ENCODE measurements at places on chromosomes 13 and 19.

- no peak for DNase-seq
Observed at GRCh38 chr13:97967948-97968347, 14.5 kb downstream of the IPO5 start.

DNA sequence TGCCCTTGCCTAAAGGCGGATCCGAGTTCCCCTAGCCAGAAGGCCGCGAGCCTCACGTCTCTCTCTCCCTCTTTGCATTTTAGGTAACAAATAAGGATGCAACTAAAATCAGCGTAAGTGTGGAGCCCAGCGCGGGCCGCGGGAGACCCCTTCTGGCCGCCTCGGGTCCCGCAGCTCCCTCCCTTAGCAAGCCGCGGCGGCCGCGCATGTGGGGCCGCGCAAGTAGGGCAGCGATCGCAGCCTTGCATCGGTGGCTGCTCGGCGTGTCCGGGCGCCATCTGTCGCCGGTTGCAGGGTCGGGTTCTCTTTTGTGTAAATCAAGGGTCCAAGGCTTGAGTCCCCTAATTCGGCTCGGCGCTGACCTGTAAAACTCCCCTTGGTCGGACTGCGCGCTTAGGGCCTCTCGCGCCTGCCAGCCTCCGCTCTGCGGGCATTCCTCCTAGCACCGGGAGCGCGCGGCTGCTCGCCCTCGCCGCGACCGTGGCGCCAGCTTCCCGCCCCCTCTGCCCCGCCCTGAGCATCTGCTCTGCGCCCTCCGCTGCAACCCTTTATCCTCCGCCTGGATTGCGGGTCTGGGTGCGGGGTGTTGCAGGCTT is 2.7 kb downstream of the VSTM2B start:
- DNase-seq: peak; percentile 87

GRCh38 chr13:48561466-48562235 is 28.8 kb upstream of the RCBTB2 start:
- peak; percentile 74 for DNase-seq

GRCh38 chr19:54426291-54426931 is 11.1 kb downstream of the TTYH1 start:
- no peak for DNase-seq

- no peak for DNase-seq
Observed at GRCh38 chr13:62019858-62020257, 604.2 kb upstream of the PCDH20 start.

GRCh38 chr13:100525453-100526317 is 62.9 kb downstream of the GGACT start:
- no peak for DNase-seq

DNA sequence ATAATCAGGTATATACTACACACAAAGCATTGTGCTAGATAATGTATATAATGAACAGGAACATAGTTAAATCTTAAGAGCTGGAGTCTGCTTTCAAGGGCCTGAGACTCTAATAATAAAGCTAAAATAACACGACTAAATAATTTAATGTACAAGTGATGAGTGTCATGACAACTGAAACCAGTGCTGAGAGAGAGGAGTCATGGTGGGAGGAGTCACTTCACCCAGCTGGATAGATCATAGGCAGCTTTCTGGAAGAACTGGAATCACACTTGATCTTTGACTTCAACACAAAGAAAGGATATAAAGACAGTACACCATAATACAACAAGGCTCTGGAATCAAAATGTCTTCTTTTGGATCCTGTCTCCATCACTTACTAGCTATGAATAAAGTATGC is 7.1 kb downstream of the RBM26 start:
- DNase-seq: no peak

DNA sequence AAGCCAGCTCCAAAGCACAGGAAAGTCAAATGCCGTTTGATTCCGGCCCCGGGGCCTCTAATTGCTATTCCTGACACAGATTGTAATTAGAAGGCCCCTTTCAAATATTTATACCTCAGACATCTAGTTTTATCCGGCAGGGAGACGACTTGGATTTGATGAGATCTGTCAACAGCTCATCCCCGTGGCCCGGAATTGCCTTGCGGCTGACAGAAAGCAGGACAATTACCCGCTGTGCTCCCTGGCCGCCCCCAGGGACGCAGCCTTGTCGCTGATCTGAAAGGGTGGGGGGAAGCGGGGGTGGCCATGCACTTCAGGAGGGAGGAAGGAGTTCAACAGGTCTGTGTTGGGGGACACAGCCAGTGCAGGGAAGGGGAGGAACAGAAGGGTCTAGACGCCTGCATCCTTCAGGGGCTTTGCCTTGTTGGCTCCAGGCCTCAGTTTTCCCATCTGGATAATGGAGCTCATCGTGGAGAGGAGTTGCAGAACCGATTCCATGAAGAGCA is 1.8 kb upstream of the SHD start:
- no peak for DNase-seq

DNA sequence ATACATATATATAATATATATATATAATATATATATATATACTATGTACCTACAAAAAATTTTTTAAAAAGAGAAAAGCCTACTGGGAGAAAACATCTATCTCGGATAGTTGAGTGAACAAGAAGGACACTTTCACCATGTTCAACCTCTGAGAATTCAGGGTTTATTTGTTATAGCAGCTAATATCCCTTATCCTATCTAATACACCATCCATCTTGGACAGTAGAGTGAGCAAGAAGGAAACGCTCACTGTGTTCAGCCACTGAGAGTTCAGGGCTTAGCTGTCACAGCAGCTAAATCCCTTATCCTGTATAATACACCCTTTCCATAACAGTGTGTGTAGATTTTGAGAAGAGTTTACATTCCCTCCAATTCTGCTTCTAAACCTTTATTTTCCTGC is 38.1 kb upstream of the CACNA1A start:
- DNase-seq: no peak

DNA sequence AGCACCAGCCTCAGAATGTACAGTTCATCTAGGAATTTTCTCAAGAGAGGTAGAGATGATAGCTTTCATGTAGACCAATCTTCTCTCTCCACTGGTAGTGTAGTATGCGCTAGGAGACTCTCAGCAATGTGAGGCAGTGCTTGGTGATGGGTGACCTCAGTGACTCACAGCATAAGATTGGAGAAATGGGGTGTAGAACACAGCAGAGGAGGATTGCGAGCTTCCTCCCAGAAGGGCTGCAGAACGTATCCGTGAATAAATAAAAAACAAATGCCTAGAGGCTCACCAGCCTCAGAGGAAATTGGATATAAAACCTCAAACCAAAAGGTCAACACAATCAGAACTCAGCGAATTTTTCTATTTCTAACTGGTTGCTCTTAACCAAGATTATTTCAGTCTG is 182.9 kb upstream of the RXFP2 start:
- DNase-seq: no peak

- DNase-seq: no peak
Observed at GRCh38 chr13:97961340-97961739, 7.9 kb downstream of the IPO5 start.

- DNase-seq: peak; percentile 67
Observed at GRCh38 chr19:13163609-13164342, 13.6 kb downstream of the IER2 start.

DNA sequence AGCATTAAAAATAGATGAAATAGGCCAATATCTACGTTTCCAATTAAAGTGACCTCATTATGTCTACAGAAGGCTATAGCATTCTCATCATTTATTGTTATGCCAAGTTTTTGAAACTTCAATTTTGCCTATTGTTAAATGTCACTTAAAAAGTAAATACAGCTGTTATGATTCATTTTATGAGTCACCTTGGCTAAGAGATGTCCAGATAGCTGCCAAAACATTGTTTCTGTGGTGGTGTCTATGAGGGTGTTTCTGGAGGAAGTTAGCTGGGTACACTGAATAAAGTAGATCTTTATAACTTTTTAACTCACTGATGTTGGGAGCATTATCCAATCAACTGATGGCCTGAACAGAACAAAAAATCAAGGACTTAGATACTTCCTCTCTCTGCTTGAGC is 1209.7 kb upstream of the PCDH9 start:
- DNase-seq: no peak

DNA sequence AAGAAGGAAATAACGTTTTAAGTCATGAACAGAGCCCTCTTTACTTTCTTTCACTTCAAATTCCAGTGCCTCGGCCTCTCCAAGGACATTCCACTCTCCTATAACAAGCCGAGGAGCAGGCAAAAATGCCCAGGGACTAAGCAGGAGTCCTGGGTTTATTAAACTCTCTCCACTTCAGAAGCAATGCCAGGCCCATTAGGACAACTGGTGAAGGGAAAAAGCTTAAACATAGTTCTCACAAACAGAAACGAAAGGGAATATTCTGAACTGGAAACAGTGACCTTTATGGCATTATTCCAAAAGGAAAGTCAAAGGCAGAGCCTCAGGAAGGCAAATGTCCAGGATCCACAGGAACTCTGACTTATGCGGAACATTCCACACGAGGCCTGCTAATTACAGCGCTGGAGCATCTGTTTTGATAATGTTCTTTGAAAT is 30.9 kb upstream of the MED4 start:
- no peak for DNase-seq

GRCh38 chr13:114071410-114071809 is 61.0 kb downstream of the RASA3 start:
- no peak for DNase-seq

DNA sequence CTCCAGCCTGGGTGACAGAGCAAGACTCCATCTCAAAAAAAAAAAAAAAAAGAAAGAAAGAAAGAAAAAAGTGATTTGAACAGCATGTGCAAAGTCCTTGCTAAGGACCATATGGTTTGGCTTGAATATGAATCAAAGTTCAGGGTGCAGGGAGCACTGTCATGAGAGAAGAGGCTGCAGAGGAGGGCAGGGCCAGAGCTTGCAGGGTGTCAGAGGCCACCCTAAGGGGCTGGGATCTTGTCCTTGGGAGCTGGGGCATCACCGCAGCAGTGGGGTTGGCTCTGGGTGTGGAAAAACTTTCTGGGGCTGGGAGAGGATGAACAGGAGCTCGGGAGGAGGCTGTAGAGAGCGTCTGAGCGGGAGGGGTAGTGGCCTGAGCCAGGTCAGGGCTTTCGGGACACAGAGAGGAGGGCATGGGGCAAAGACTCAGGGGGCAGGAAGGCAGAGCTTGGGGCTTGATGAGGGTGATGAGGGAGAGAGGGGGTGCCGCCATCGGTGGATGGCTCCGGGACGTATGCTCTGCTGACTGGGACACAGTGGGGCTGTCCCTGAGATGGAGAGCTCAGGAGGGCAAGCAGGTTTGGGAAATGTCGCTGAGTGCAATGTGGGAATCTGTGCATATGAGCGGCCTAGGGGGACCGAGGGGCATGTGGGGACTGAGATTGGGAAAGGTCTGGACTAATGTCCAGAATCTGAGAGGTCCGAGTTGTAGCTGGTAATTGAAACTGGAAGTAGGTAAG is 3.0 kb downstream of the TRPM4 start:
- DNase-seq: no peak

GRCh38 chr13:42595253-42595571 is 21.3 kb downstream of the TNFSF11 start:
- no peak for DNase-seq

DNA sequence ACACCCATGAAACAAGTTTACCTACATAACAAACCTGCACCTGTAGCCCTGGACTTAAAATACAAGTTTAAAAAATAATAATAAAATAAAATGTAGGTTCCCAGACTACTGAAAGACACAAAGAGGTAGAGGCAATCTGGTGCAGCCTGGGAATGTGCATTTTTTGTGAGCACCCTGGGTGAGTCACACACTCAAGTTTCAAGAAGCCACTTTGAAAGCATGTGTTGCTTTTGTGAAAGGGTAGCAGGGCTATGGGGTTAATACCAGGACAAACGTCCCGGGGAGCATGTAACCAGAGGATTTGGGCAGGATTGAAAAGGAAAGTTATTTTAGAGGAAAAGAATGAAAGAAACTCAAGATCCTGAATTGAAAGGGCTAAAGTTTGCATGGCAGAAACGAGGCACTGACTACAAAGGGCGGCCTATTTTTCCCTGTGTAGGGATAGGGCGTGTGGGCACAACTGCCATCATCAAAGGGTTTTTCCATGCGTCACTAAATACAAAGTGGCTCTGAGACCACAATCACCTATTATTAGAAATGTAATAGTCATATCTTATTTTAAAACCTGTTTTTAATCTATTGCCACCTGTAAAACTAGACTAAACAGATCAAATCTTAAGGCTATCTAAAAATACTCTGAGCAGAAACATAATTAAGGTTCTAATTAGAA is 314.9 kb downstream of the COG6 start:
- no peak for DNase-seq

DNA sequence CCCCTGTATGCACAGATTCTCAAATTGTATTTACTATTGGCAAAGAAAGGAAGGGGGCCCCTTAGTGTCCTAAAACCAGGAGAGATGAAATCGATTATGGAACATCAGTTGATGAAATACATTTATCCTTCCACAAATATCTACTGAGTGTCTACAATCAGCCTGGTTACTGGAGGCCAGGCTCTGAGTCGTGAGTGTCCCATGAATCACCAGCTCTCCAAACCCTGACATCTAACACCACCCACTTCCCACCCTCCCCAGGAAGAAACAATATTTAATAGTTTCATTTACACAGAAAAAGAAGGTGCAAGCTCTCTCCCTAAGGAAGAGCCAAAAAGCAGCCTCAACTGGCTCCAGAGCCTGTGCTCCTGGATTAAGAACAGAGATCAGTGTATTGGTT is 25.2 kb downstream of the KCTD15 start:
- no peak for DNase-seq

- DNase-seq: no peak
Observed at GRCh38 chr13:30440910-30441703, 18.8 kb downstream of the UBE2L5 start.

DNA sequence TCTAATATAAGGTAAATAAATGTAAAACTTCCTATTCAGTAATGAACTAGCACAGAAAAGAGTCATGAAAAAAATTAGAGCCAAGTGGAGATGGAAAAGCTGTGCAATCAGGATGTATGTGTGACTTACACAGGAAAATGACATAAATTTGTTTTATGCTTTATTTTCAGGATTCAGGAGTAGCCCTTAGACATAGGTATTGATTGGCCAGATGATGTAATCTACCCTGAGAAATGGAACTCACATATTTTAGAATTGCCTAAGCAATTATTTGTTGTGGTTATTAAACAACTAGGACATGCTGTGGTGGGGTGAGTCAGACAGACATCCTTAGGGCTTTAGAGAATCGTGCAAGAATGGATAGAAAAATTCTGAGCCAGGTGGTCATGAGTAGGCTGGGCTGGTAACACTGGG is 110.6 kb downstream of the PCDH9 start:
- no peak for DNase-seq

DNA sequence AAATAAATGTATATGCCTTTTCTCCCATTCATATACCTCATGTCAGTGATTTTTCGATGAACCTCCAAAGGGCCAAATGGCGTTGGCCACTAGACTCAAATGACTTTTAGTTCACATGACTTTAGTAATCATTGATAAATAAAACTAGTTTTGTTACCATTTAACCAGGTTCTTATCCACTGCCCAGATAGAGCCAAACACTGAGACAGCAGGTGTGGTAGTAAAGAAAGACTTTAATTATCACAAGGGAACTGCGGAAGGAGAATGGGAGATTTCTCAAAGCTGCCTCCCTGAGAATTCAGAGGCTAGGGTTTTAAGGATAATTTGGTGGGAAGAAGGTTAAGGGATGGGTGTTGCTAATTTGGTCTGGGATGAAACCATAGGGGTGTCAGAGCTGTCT is 19.4 kb upstream of the KBTBD6 start:
- DNase-seq: no peak

DNA sequence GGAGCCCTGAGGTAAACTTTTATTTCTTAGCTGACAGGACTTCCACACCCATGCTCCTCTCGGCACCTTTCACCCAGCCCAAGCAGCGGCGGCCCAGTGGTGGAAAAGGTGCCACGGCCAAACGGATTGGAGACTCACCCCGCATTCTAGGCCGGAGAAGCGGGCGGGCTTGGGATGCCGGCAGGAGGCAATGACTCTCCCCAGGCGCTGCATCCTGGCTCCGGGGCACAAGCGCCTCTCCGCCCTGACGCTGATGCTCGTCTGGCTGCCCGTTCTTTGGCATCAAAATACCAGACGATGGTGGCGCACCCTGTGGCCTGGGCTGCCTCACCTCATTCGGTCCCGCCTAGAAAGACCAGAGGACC is 6.7 kb upstream of the ZNF606 start:
- DNase-seq: no peak
